ENCODE measurements at places on chromosomes 2 and 18. TPM values are rescaled to one million over a fixed set of nuclear protein-coding genes. Genes with fewer than 3 reads are reported as not detected.

GRCh38 chr2:33317369-33318007 lies 159.0 kb upstream of the RASGRP3 start:
- no peak for DNase-seq

- no peak for DNase-seq
These were observed 313.8 kb downstream of the MTX2 start for GRCh38 chr2:176582990-176583481.

DNA sequence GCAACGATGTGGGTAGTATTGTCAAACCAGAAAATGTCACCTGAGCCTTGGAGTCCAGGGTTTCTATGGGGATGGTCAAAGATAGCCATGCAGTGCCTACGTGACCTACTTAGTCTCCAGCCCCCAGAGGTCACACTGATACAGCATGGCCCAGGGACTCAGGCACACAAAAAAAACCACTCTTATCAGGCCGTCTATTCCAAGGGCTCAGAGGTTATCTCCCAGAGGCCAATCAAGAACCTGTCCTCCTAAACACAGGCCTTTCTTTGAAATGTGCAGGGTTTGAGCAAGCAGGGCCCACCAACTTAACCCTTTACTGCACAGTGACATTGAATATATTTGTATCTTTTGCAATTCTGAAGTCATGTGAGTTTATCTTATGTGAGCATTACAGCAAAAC lies 82.7 kb downstream of the MRO start:
- no peak for DNase-seq

GRCh38 chr2:170369894-170370293 lies 191.9 kb downstream of the MYO3B start:
- DNase-seq, result no peak

GRCh38 chr2:107028661-107029060 lies 142.7 kb upstream of the ST6GAL2 start:
- no peak for DNase-seq

GRCh38 chr2:125471963-125472362 lies 1184.0 kb upstream of the GYPC start:
- DNase-seq, result peak; percentile 29

DNA sequence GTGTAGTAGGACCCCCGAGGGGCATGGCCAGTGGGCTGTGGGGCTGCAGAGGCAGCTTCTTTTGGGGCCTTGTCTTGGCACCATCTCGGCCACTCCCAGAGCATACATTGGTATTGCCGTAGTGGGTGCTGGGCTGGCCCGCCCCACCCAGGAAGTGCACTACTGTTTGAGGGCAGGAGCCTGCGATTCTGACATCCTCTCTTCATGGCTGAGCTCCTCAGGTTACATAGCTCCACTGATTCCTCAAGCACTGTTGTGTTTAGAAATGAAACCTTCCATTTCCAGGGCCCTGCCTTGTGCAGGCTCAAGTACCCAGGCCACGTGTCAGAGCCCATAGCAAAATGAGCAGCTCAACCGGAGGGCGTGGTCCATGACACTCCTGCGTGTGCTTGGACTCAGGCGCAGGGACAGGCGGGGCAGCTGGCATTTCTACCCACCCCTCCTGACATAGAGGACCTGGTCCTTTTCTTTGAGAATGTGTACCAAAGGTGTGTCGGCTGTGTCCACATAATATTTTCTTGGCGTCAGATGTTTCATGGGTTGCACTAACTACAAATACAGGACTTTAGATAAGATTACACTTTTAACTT lies 67.9 kb downstream of the DGKD start:
- peak; percentile 92 for DNase-seq

GRCh38 chr2:31558401-31559295 lies 22.1 kb downstream of the SRD5A2 start:
- no peak for DNase-seq

DNA sequence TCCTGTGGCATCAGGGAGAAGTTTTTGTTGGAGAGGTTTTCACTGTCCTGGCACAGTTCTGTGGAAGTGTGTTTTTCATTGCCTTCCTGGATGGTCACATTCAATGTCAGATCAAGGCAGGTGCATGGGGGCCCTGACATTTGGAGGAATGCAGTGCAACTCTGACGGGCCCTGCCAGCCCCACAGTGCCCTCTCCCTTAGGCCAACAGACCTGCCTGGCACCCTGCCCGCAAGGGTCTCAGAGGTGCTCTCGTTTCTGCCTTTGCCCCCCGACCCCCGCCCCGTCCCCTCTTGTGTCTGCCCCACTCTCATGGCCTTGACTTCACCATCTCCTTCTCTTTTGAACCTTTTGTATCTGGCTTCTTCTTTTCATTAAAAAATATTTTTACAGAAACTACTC lies 257.2 kb upstream of the HDAC4 start:
- no peak for DNase-seq

- DNase-seq, result peak; percentile 13
These were observed 196.0 kb upstream of the HDAC4 start for GRCh38 chr2:239596792-239597191.

DNA sequence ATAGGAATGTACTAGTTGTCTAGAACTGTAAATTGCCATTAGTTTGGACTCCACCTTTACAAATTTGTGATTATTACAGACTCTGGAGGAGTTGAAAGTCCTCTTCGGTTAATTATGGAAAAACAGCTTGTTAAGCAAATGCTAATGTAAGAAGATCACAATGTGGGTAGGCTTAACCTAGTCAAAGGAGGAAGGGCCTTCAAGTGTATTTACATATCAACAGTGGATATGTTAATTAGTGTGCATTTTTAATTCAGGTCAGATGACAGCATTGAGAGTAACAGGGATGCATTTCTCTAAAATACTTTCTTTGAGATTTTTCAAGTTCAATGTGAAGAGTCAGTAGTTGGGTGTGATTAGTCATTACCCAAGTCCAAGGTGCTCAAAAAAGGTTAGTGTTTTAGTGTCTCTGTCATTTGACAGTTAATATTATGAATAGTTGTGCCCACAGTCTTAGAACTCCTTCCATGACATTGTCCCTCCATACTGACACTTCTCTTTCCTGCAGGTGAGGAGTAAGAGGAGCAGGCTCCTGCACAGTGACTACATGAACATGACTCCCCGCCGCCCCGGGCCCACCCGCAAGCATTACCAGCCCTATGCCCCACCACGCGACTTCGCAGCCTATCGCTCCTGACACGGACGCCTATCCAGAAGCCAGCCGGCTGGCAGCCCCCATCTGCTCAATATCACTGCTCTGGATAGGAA lies 28.0 kb downstream of the CD28 start:
- no peak for DNase-seq

GRCh38 chr18:44582456-44582855 lies 98.2 kb upstream of the SETBP1 start:
- DNase-seq, result no peak

DNA sequence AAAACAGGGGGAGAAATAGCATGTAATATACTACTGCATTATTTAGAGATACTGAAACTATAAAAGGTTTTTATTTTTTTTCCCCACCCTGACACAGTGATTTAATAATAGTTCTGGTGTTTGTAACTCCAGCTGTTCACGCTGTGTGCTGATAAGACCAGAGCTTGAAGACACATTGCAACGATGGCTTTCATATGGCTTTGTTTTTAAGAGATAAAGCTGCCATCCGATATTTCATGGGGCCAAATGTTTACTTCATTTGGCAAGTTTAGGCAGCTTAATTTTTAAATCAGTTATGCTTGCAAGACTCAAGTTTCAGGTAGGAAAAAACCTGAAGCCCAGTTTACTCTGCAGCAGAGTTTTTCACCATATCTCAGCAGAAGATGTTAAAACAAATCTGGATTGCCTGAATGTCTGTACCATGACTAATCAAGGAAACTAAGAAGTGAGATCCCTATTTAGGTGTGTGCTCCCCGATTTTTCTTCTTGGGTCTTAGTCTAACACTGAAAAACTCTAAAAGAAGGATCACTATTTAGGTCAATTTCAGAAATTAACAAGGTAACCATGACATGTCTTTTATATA lies 508.6 kb downstream of the PARD3B start:
- DNase-seq, result no peak

GRCh38 chr2:239305222-239305575 lies 95.6 kb downstream of the HDAC4 start:
- no peak for DNase-seq

- no peak for DNase-seq
These were observed 111.5 kb upstream of the MGAT5 start for GRCh38 chr2:134142341-134142738.

DNA sequence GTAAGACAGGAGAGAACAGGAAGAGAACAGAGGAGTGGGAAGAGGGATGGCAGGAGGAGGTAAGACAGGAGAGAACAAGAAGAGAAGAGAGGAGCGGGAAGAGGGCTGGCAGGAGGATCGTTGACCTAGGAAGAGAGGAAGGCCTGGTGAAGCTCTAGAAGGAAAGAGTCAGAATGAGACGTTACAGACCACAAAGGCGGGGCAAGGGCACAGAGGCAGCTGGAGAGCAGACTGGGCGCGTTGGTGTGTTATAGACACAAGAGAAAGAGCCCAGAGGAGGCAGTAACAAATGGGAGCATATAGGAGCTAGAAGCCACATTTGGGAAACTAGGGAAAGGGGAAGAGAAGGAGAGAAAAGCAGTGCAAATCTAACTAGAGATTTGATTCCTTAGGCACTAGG lies 26.6 kb downstream of the PTRHD1 start:
- no peak for DNase-seq

DNA sequence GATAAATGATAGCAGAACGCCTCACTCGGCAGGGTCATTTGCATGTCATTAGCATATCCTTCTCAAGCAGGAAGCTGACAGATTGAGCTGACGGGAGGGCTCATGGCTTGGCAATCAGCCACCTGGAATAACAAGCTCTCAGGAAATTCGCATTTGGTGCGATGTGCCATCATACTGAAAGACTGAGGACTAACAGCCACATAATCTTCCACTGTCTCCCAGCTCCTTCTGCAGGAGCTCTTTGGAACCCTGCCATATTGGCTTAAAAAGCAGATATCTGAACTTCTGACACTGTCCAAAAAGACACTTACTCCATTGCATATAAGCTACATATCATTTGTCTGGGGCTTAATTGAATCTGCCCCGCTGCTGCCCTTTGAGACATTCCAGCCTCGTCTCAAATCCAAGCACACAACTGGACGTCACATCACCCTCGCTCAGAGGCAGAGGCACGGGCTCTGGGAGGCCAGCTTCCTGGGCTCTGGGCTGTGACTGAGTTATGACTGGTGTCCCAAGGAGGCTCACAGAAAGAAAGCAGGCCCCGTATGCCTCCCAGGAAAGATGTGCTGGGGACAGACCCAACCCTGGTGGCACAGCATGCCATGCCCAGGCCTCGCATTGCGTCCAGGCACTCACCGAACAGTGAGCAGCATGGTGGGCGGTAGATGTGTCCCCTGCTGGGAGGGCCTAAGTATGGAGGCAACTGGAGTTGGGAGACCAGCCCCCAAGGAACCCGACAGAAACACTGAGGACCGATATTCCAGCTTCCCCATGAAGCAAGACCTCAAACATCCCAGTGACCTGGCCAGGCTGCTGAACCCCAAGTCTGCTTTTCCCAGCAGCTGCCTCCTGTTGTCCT lies 228.0 kb downstream of the ATAD2B start:
- DNase-seq, result no peak

GRCh38 chr2:119683713-119684443 lies 4.9 kb downstream of the TMEM177 start:
- no peak for DNase-seq

DNA sequence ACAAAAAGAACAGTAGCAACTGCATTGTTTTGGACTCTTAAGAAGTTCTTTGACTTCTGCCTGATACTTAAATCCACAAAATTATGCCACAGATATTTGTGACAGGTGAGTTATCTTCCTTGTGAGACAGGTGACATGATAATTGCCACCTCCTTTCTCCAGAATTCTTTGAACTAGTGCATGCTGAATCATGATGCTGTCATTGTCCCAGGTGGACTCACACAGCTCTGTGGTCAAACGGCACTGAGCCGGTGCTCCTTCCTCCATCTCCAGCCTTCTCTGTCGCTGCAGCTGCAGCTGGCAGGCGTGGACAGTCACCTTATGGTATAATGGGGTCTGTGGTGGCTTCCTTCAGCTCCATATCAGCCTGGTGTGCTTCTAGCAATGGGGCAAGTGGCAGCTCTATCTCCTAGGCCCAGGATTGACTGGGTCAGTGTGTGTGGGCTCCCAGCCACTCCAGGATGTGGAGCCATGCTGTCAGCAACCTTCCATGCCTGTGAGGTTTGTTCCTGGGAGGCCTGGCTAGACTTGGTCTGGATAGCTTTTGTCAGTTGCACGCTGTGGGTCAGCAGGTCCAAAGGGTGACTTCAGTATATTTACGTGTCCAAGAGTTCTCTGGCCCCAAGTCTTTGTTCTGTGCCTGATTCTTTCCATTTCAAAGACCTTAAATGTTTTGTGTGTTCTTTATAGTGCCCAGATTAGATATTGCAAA lies 15.7 kb downstream of the ARMC9 start:
- no peak for DNase-seq

DNA sequence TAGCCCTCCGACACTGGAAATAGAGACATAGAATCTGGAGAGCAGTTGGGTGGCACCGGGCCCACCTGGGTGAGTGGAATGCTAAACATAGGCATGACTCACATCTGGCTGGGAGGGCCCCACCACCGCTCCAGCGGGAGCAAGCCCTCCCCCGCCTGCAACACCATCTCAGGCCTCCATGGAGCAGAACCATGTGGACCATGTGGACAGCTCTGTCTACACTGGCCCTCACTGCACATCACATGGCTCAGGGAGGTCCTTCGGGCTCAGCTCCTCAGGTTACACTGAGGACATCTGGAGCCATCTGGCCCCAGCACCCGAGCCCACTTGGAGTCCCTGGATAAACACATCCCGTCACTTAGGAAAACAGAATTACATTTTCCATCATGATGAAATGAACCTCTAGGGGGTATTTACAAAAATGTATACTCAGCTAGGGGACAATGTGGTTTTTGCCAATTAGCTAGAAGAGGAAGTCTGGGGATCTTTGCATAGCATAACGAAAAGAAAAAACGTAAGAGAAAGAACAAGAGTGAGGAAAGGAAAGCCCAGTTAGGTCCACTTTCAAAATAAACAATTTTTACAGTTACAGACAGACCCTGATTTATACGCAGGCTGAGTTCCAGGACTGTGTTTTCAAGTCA lies 30.7 kb upstream of the MLPH start:
- no peak for DNase-seq

The ASPRV1 gene
- 0.55 TPM for total RNA-seq

The CPLX4 gene
- total RNA-seq, result not detected

The ONECUT2 gene
- 0.14 TPM for total RNA-seq

The ASIC4 gene
- 0.09 TPM for total RNA-seq

The MOCOS gene
- 4.7 TPM for total RNA-seq

The SP5 gene
- total RNA-seq, result 2.3 TPM

The SLC38A11 gene
- 2.5 TPM for total RNA-seq

The RAD51AP2 gene
- not detected for total RNA-seq

The TFPI gene
- 46.7 TPM for total RNA-seq

The LAMA3 gene
- total RNA-seq, result 29.0 TPM

The TNFRSF11A gene
- 23.3 TPM for total RNA-seq

The GALR1 gene
- 0.05 TPM for total RNA-seq

The SCN1A gene
- total RNA-seq, result not detected

The FER1L5 gene
- 0.09 TPM for total RNA-seq

The NFE2L2 gene
- total RNA-seq, result 105 TPM

The CNRIP1 gene
- 6.2 TPM for total RNA-seq

The PSD4 gene
- 40.8 TPM for total RNA-seq

The IL1RN gene
- 0.76 TPM for total RNA-seq

All from mucosa of descending colon (tissue), 3 donors.